ENCODE measurements at places on chromosomes 7 and 10. TPM values are rescaled to one million over a fixed set of nuclear protein-coding genes. Genes with fewer than 3 reads are reported as not detected.

The CFAP69 gene
- not detected for total RNA-seq

The UCN3 gene
- total RNA-seq = not detected

The BICC1 gene
- total RNA-seq = 0.20 TPM

The NANOS1 gene
- total RNA-seq = 0.27 TPM

DNA sequence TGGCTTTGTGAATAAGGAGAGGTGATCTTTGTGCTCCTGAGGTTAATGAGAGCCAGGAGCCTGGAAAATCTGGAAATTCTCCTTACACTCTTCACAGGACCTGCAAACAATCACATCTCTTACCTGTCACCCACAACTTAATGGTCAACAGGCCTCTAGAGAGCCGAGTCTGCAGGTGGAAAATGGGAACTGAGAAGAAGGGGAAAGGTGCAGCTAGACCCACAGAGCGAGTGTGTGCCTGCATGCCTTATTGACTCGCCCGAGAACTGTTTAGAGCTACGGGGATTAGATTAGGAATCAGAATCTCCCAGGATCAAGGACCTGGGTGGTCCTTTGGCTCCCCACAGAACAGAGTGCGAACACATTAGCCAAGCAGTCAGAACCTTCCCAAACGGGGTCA is 329.6 kb downstream of the PTEN start:
- no peaks in the 10 kb centered on the region for H3K36me3 ChIP-seq
- no peak overlapping the region for H3K4me3 ChIP-seq
- peaks cover 19% of the 10 kb centered on the region for H3K4me1 ChIP-seq
- no peak for DNase-seq
- H3K27me3 ChIP-seq = no peaks in the 10 kb centered on the region

Data from CD4-positive, CD25-positive, alpha-beta regulatory T cell (primary cell).